ENCODE measurements at places on chromosomes 13 and 19.

DNA sequence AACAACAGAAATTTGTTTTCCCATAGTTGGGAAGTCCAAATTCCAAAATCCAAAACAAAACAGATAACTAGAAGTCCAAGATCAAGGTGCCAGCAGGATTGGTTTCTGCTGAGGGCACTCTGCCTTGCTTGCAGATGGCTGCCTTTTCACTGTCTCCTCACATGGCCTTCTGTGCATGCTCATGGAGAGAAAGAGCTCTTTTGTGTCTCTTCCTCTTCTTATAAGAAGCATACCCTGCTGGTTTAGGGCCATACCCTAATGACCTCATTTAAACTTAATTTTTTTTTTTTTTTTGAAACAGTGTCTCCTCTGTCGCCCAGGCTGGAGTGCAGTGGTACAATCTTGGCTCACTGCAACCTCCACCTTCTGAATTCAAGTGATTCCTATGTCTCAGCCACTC, 1974.1 kb upstream of the PCDH20 start:
- DNase-seq, result no peak

GRCh38 chr13:52884429-52885010, 36.1 kb upstream of the PCDH8 start:
- DNase-seq, result no peak

DNA sequence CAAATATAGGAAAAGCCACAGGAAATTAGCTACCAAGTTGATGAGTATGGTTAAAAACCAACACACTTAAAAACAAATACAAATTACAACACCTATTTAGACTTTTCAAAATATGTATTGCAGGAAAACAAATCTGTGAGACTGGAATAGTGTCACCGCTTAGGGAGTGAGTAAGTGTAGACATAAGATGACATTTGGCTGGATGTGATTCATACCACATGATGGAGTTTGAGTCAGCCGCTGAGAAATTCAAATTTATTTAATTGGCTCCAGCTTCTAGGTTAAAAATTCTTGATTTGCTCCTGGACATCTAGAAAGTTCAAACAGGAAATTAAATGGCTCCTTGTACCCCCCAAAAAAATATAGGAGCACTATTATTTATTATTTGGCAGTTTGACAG, 531.7 kb downstream of the SLITRK1 start:
- DNase-seq, result no peak

GRCh38 chr13:112700291-112701060, 10.6 kb downstream of the ATP11A start:
- DNase-seq, result no peak

- no peak for DNase-seq
Measured at GRCh38 chr13:35557475-35557874, 81.0 kb upstream of the MAB21L1 start.

GRCh38 chr13:50587645-50588373, 255.7 kb downstream of the DLEU7 start:
- no peak for DNase-seq

DNA sequence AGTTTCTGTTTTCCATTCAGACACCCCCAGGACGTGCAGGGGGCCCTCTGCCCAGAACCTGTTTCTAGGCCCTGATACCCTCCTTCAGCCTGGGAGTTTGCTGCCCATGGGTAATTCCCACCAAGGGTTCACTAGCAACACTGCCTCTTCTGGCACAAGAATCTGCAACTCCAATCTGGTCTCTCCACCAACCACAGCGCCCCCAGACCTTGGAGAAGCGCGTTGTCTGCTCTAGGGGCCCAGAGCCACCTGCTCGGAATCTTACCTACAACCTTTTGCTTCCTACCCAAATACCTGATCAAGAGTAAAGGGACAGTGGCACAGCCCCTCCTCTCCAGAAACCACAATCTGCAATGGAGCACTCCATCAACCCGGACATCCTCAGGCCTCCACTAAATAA, 763 bp downstream of the ZNF180 start:
- DNase-seq, result no peak

GRCh38 chr19:7458675-7459074, 30.2 kb downstream of the PEX11G start:
- DNase-seq, result no peak

GRCh38 chr13:45851171-45851921, at the start of gene SIAH3:
SIAH3 (minus strand) TSS chr13:45851753; CDS start chr13:45851629, 124 bp downstream.
- DNase-seq, result no peak

DNA sequence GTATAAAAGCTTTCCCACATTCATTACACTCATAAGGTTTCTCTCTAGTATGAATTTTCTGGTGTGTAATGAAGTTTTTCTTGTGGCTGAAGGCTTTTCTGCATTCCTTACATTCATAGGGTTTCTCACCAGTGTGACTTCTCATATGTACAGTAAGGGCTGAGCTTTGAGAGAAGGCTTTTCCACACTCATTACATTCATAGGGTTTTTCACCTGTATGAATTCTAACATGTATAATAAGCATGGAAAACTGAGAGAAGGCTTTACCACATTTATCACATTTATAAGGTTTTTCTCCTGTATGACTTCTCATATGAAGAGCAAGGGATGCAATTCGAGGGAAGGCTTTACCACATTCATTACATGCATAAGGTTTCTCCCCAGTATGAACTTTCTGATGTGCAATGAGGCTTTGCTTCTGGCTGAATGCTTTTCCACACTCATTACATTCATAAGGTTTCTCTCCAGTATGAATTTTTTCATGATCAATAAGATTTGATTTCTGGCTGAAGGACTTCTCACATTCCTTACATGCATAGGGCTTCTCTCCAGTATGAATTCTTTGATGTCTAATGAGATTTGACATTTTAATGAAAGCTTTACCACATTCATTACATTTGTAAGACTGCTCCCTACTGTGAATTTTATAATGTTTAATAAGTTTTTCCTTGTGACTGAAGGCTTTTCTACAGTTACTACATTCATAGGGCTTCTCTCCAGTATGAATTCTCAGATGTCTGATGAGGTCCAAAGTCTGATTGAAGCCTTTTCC, 42.6 kb downstream of the ZNF527 start:
- no peak for DNase-seq

- no peak for DNase-seq
Measured at GRCh38 chr19:29092712-29093552, 120.0 kb downstream of the UQCRFS1 start.

DNA sequence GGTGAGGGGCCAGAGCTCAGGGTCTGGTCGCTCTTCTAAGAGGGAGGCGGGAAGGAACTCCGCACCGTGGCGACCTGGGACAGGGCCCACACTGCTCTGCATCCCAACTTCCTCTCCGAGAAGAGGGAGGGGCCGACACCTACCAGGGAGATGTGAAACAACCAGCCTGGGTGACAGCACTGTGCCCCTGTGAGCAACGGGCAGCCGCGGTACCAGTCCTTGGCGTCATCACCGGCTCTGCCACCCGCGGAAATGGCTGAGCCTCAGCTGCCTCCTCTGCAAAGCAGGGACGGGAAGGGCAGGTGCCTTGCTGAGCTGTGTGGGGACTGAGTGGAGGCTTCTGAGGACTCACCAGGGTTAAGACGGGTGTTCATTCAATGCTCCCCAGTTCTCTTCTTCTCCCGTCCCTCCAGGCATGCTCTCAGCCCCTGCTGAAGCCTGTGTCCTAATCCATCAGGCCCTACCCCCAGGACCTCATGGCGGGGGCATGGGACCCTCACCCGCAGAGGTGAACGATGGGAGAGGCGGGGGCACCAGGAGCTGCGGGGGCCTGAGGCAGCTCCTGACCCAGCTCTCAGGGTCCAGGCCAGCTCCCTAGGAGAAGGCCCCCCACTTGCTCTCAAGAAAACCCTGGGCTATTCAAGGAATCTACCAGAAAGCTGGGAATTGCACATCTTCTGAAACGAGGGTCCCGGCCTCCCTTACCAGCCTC, 9.3 kb downstream of the ZNF787 start:
- DNase-seq, result peak; percentile 15

- DNase-seq, result no peak
Measured at GRCh38 chr13:92444244-92444643, 782.4 kb upstream of the GPC6 start.

GRCh38 chr19:15307169-15307568, 25.2 kb downstream of the BRD4 start:
- no peak for DNase-seq

GRCh38 chr19:39613597-39613996, 11.3 kb downstream of the LGALS13 start:
- no peak for DNase-seq

DNA sequence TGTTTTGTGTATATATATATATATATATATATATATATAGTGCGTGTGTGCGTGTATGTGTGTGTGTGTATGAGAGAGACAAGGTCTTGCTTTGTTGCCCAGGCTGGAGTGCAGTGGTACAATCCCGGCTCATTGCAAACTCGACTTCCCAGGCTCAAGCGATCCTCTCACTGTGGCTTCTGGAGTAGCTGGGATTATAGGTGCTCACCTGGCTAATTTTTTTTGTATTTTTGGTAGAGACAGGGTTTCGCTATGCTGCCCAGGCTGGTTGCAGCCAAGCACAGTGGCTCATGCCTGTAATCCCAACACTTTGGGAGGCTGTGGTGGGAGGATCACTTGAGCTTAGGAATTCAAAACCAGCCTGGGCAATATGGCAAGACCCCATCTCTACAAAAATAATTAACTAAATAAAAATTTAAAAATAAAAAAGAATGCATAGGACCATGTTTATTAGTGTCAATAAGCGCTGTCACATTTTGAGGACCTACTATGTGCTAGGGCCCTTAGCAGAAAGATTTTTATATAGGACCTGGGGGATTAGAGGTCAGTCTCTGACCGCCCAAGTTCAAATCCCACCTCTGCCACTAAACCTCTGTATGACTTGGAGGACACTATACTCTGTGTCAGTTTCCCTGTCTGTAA, 1.8 kb downstream of the PVR start:
- DNase-seq, result no peak

GRCh38 chr13:110869805-110870706, 44.8 kb downstream of the ANKRD10 start:
- DNase-seq, result no peak

- DNase-seq, result no peak
Measured at GRCh38 chr13:94328381-94329041, 151.0 kb downstream of the DCT start.
